ENCODE measurements at places on chromosomes 3 and 15.

GRCh38 chr3:23405081-23405480, 202.0 kb downstream of the UBE2E2 start:
- DNase-seq: no peak

GRCh38 chr15:59165726-59166125, 40.9 kb upstream of the LDHAL6B start:
- DNase-seq: no peak

DNA sequence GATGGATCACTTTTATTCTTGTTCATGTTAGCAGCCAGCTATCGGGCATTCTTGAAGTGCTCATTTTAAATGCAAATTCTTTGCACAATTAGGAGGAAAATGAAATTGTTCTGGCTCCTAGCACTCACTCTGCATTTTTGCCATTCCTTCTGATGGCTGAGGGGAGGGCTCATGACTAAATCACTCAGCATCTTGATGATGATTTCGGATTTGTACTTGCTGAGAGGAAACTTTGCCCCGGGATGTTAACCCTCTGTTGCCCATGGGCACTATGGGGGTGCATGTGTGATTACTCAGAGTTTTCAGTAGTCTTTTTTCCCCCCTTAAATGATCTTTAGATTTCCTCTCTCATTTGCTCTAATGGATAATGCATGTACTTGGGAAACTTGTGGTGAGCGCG, 299.6 kb upstream of the C2CD4B start:
- peak; percentile 51 for DNase-seq

DNA sequence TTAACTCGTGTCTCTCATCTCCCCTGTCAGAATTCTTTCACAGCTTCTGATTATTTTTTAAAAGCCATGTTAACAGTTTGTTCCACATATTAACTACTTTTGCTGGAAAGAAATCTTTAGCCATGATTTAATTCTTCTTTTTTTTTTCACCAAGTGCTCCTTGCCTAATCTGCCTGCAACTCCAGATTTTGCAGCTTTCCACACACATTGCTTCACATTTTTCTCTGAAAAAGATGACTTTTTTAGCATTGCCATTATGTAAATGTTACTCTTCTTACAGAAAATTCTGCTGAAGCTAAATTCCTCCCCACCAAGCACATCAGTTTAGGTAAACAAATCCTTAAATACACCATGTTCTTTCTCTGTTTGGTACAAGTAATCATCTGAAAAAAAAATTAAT, 23.4 kb upstream of the PPARG start:
- no peak for DNase-seq

DNA sequence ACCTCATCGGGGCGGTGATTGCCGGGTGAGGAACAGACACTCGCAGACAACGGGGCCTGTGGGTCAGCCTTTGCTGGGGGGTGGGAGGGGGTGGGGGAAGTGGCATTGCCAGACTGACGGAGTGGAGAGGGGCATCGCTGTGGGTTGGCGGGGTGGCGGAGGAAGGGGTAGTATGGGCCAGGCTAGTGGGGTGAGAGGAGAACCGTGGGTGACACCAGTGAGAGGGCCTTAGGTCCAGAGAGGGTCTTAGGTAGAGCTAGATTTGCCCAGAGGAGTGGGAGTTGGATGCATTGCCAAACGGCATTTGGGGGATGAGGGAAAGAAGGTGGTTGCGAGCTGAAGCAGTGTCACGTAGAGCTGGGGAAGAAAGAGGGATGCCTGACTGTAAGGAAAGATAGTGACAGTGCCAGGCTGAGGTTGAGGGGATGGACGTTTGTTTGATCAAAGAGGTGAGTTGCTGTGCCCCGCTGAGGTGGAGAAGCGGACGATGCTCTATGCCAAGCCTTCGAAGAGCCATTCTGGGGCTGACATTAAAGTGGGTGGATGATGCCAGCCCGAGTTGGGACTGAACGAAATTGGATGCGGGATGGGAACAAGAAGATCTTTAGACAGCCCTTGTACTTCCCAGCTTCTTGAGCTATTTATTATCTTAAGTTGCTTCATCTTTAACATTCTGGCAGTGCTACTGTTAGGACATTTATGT, 572 bp downstream of the DNAJB11 start:
- DNase-seq: no peak

GRCh38 chr15:91938136-91938535, 84.6 kb downstream of the SLCO3A1 start:
- DNase-seq: no peak

- no peak for DNase-seq
Observed at GRCh38 chr3:32026593-32026992, 45.0 kb downstream of the ZNF860 start.

DNA sequence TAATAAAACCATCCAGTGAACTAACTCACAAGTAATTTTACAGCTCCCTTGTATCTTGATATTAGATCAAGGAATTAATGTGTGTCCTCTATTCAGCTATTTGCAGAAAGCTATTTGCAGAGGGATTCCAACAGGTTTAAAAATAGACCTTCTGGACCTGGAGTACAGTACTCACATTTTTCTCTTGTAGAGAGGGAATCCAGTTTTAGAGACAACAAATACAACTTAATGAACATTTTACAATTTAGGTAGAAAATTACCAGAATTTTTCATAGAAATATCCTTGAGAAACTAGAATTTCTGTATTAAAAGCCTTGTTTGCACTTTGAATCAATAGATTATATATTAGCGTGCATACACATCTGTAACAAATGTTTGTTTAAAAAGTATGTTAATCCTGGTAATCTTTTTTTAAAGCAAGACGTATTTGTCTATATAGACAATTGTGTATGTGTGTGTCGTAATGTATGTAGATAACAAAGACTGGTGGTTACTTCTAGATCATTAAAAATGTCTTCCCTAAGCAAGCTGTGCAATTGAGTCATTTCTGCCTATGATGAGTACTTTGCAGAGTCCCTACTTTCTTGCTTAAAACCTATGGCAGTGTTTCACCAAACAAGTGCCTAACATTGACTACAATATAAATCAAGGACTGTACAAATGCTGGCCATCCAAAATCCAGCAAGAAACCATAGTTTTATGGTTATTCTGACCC, 57.9 kb downstream of the PPP2R3A start:
- no peak for DNase-seq

GRCh38 chr3:5057857-5058324, 64.2 kb upstream of the ARL8B start:
- peak; percentile 68 for DNase-seq

DNA sequence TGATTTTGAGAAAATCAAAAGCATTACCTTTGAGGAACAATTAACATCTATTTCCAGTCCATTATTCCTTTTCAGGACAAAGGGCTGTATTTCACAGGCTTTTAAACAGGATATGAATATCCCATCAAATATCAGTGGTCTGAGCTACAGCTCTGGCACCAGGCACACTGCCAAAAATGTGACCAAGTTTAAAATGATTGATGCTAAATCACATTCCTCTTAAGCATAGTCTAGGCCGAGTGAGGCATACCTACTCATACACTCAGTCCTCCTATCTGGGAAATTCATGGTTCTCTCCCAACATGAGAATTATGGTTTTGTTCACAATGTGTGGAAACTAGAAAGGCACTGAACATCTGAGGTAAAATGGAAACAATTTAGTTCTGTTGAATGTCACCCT, 683.5 kb downstream of the TUSC7 start:
- DNase-seq: no peak

GRCh38 chr15:68252925-68253534, 23.5 kb upstream of the CLN6 start:
- DNase-seq: no peak

DNA sequence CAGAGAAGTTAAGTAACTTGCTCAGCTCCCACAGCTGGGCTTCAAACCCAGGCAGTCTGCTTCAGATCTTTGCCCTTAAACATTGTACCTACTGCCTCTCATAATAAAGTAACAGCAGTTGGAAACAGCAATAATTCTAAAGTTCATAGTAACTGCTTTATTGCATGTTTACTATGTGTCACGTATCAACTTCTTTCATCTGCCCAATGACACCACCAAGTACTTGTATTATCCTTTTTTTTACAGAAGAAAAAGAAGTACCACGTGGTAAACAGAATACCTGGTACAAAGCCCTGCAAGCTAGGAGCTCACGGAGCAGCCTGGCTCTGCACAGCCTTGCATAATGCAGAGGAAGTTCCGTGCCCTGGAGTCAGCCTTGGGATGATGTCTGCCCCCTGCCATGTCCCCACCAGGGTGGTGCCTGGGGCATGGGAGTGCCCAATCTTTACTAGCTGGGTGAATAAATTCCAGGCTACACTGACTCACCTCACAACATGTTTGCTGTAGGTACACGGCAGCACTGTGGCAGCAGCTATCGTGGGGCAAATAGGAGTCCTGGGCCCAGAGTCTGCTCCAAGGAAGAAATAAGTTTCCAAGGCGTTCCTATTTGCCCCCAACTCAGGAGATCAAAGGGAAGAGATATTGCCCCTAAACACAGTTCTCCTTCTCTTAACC, 77.2 kb downstream of the LDHAL6B start:
- no peak for DNase-seq

- DNase-seq: peak; percentile 34
Observed at GRCh38 chr3:128095222-128095703, 28.3 kb downstream of the RUVBL1 start.

GRCh38 chr15:82108489-82109078, 62.8 kb upstream of the MEX3B start:
- DNase-seq: no peak

DNA sequence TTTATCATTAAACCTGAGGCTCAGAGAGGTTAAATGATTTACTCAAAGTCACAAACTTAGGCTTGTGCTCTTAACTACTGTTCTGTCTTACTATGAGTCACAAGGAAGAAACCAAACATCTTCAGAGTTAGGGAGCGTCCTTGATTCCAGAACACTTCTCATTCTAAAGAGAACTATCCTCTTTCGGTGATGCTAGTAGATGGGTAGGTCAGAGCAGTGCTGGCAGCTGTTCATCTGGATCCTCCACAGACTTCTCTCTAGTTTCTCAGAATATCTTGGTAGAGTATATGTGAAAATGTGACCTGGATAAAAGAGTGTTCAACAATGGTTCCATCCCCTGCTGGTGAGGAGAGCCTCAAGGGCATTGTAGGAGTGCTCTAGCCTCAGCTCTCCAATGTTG, 3.3 kb downstream of the ARL6IP5 start:
- DNase-seq: no peak

- no peak for DNase-seq
Observed at GRCh38 chr3:128341659-128342395, 124.9 kb downstream of the DNAJB8 start.

DNA sequence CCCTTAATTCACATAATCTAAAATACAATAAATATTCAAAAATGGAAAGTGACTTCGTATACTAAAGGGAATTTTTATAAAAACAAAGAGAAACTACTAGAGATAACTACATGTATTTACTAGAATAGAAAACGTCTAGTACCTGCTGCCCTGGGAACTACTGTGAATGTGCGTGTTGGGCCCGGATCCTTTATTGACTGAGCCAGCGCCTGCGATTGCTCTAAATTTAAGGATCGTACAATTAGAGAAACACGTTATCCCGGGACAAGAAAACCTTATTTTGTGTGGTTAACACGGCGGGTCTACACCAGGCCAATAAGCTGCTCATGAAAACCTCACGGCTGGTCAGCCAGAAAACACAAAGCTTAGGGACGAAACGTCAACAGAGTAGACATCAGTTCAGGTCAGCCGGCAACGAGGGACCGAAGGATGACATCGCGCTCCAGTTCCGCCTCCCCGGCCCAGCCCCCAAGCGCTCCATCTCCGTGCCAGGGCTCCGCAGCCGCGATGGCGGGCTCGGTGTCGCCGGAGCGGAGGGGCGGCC, 555 bp downstream of the TM2D3 start:
- no peak for DNase-seq

DNA sequence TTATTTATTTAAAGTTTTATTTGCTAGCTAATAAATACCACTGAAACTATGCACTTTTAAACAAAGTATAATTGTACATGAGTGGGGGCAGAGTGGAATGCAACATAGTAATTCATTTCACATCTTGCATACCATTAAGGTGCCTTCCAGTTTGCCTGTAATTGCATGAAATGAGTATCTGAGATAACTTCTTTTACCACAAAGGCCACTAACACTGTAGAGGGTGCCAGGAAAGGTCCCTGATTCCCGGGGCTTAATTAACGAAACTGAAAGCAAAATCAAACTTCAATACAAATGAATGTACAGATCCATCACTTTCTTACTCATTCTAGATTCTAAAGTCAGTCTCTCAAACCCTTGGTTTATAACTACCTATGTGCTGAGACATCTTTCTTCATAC, 2.1 kb downstream of the CD47 start:
- no peak for DNase-seq

DNA sequence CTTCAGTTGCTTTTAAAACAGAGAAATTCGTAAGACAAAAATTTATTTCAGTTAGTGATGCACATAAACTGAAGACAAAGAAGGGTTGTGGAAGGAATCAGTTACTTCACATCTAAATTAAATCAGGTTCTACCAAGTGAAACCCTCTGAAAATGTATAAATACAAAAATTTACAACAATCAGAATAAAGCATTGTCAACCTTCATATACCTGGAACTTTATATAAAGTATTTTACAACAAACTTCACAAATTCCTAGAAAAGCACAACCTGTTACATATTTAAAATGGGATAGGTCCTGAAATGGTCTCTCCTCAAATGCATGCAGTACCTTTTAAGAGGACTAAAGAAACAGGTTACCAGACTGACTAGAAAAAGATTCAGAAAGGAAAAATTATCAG, 26.9 kb downstream of the ATOSA start:
- no peak for DNase-seq

DNA sequence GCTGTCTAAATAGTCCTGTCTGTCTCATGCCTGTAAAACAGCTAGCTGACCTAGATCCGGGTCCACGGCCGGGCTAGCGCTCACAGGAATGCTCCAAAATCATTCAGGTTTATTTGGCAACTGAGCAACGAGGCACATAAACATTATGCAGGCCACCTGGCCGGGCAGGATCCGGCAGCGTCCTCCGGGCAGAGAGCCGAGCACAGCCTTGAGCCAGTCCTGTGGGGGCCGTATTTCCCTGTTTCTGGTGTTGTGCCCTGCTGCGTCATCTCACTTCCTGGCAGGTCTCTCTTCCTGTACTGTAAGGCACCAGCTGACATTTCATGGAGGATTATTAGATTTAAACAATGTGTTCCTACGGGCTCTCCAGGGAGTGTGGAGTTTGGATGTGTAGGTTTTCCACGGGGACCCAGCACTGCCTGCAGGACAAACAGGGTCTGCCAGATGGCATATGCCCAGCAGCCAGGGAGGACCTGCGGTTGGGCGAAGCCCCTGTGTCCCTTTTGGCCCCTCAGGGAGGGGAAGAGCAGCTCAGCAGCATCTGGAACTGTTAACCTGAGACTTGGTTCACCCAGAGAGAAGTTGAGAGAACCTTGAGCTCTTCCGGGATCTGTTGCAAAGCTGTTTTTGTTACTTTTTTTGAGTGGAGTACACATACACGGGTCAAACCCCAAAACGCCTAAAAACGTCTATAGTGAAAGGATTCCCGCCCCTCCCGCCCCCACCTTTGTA, 16.6 kb upstream of the LRRK1 start:
- peak; percentile 52 for DNase-seq

- DNase-seq: no peak
Observed at GRCh38 chr3:31203960-31204795, 309.7 kb upstream of the GADL1 start.

Data from BJ (cell line).